ENCODE measurements at places on chromosomes 1 and 21.
A peak's percentile ranks its signal among the peaks of the same experiment; 100 is the strongest.

DNA sequence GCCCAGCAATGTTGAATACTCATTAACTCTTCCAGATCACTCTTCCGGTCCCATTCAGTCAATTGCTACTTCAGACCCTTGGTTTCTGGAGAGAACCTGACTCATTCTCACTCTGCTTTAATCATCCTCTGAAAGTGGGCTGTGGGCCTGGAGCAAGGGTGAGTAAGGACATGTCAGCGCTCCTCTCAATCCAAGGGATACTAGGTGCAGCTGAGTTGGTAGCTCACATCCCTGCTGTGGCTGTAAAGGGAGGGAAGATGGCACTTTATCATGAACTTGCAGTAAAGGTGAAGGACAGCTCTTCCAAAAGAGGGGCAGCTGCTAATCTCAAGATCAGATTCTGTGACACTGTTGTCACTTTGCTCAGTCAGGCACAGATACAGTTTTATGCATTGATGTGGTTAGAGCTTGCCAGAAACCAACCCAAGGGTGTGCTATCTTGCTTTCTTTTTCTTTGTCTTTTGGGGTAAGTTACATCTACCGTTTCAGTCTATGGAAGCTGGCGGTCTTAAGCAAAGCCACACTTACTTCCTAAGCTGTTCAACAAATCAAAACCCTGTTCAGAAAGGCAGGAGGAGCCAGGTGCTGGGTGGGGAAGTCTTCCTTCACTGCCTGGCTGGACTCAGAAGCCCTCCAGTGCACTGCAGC, 26.5 kb upstream of the NTPCR start:
- no peak for DNase-seq
- no peak overlapping the region for H3K4me3 ChIP-seq
- H3K27ac ChIP-seq = no peak overlapping the region
- H3K27me3 ChIP-seq = no peaks in the 10 kb centered on the region
- no peaks in the 10 kb centered on the region for H3K36me3 ChIP-seq
- H3K4me1 ChIP-seq = no peaks in the 10 kb centered on the region

DNA sequence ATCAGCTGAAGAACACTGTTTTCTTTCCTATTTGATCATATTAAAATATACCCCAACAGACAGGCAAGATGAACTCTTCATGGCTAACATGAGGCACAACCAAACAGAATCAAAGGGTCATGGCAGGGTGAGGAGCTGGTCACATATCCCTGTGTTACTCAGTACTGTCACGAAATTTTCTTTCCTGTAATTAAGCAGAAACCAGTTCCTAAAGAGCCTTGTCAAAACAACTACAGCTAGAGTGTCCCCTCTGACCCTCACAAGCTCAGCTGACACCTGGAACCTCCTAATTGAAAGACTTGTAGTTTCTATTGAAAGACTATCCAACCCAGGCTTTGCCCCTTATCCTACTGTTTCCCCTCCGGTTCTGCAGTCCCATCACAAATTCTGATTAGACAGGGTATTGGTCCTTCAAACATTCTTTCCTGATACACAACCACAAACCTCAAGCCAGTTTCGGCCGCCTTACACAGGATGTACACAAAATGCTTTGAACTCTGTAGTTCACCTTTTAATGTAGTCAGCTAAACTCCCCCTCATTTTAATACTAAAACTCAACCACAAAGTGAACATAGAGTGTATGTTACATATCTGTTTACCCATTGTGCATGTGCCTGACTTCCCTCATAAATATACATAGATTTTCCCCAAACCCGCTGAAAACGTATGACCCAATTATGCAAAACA, 651.9 kb downstream of the MRPL39 start:
- H3K4me3 ChIP-seq = no peak overlapping the region
- no peaks in the 10 kb centered on the region for H3K27me3 ChIP-seq
- no peak for DNase-seq
- H3K36me3 ChIP-seq = no peaks in the 10 kb centered on the region
- H3K27ac ChIP-seq = no peak overlapping the region
- H3K4me1 ChIP-seq = no peaks in the 10 kb centered on the region

DNA sequence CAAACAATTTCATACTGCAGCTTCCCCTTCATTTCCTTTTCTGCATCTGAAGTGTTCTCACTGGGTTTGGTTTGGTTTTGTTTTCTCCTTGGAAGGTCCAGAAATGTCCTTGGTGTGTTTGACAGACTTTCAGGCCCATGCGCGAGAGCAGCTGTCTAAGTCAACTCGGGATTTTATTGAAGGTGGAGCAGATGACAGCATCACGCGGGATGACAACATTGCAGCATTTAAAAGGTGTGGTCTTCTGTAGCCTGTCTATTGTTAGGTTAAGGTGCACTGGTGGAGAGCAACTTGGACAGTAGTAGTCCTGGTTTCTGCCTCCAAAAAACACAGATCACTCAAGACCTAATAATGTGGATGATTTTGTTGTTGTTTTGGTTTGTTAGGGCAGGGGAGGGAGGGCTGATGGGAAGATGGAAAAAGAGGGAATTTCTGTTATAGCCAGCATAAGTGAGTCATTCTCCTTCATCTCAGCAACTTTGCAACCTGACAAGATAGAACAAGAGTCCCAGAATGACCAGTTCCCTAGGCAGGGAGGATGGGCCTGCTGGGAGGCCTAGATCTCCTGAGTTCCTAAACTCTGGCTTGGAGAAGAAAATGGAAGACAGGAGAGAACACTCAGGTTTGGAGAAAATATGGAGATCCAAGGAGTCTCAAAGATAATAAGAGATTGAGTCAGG, 12.5 kb downstream of the HAO2 start:
- no peaks in the 10 kb centered on the region for H3K27me3 ChIP-seq
- no peak for DNase-seq
- no peak overlapping the region for H3K4me3 ChIP-seq
- H3K36me3 ChIP-seq = no peaks in the 10 kb centered on the region

- no peak for DNase-seq
- no peak overlapping the region for H3K4me3 ChIP-seq
- no peaks in the 10 kb centered on the region for H3K36me3 ChIP-seq
- H3K27ac ChIP-seq = no peak overlapping the region
Observed at GRCh38 chr1:58555393-58555792, 8.9 kb upstream of the OMA1 start.

DNA sequence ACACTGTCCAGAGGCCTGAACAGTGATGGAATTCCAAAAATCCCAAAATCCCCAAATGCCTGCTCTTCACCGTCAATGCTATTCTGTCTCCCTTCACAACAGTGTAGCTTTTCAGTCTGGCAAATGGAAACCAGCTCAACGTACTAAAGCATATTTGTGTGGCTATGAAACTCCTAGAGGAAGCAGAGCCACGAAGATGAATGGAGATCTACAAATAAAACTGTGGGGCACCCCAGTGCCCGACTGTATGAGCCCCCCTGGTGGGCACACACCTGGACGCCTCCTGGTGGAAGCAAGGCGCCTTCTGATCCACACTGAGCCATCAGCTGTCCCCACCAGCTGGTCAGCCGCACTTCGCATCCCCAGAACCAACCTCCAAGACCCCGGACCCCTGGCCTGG, 129.1 kb upstream of the SOD1 start:
- no peak overlapping the region for H3K4me3 ChIP-seq
- H3K27ac ChIP-seq = no peak overlapping the region
- no peaks in the 10 kb centered on the region for H3K4me1 ChIP-seq
- no peaks in the 10 kb centered on the region for H3K27me3 ChIP-seq

- H3K36me3 ChIP-seq = no peaks in the 10 kb centered on the region
- H3K27me3 ChIP-seq = no peaks in the 10 kb centered on the region
- no peak overlapping the region for H3K4me3 ChIP-seq
- no peak overlapping the region for H3K27ac ChIP-seq
- peaks cover 11% of the 10 kb centered on the region for H3K4me1 ChIP-seq
Observed at GRCh38 chr1:184417916-184418315, 31.1 kb downstream of the C1orf21 start.

- no peak overlapping the region for H3K4me3 ChIP-seq
- no peaks in the 10 kb centered on the region for H3K4me1 ChIP-seq
- no peak for DNase-seq
Observed at GRCh38 chr21:31354122-31354521, 10.1 kb upstream of the TIAM1 start.

GRCh38 chr1:22578732-22579361, 15.6 kb downstream of the EPHA8 start:
- no peaks in the 10 kb centered on the region for H3K36me3 ChIP-seq
- DNase-seq = no peak
- no peaks in the 10 kb centered on the region for H3K27me3 ChIP-seq
- H3K4me1 ChIP-seq = no peaks in the 10 kb centered on the region

GRCh38 chr1:100363831-100364230, 11.5 kb downstream of the CDC14A start:
- DNase-seq = no peak
- H3K4me1 ChIP-seq = peaks cover 20% of the 10 kb centered on the region
- no peaks in the 10 kb centered on the region for H3K27me3 ChIP-seq

- DNase-seq = no peak
- H3K4me1 ChIP-seq = peaks cover 25% of the 10 kb centered on the region
- peaks cover 11% of the 10 kb centered on the region for H3K36me3 ChIP-seq
- H3K4me3 ChIP-seq = peak overlapping the region; percentile 93
- no peaks in the 10 kb centered on the region for H3K27me3 ChIP-seq
Observed at GRCh38 chr1:168227620-168228019, 1.8 kb downstream of the SFT2D2 start.

GRCh38 chr1:4595341-4596225, 58.8 kb upstream of the AJAP1 start:
- no peak overlapping the region for H3K27ac ChIP-seq
- peak; percentile 42 for DNase-seq
- no peaks in the 10 kb centered on the region for H3K4me1 ChIP-seq
- H3K36me3 ChIP-seq = no peaks in the 10 kb centered on the region
- H3K27me3 ChIP-seq = peaks cover 13% of the 10 kb centered on the region

- H3K36me3 ChIP-seq = no peaks in the 10 kb centered on the region
- no peak for DNase-seq
- no peaks in the 10 kb centered on the region for H3K27me3 ChIP-seq
- no peak overlapping the region for H3K27ac ChIP-seq
- no peaks in the 10 kb centered on the region for H3K4me1 ChIP-seq
Observed at GRCh38 chr1:98546319-98546718, 115.2 kb upstream of the SNX7 start.

DNA sequence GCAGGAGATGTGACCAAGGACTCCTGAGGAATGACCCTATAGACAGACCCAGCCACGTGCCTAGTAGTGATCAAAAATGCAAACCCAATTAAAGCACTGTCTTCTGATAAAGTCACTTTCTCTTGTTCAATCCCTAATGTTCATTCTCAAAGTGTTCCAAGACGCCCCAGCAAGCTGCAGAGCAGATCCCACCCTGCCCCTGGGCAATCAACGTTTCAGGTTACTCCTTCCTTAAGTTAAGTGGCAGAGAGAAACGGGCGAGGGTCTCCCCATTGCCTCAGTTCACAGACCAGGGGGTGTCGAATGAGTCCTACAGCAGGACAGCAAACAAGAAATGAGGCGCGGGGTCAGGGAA, 699 bp upstream of the RGS2 start:
- peak overlapping the region; percentile 88 for H3K4me3 ChIP-seq
- H3K36me3 ChIP-seq = peaks cover 7% of the 10 kb centered on the region
- H3K4me1 ChIP-seq = peaks cover 14% of the 10 kb centered on the region
- no peaks in the 10 kb centered on the region for H3K27me3 ChIP-seq
- DNase-seq = no peak
- peak overlapping the region; percentile 87 for H3K27ac ChIP-seq

- H3K4me1 ChIP-seq = no peaks in the 10 kb centered on the region
- no peak overlapping the region for H3K27ac ChIP-seq
- H3K27me3 ChIP-seq = no peaks in the 10 kb centered on the region
- H3K36me3 ChIP-seq = no peaks in the 10 kb centered on the region
- no peak overlapping the region for H3K4me3 ChIP-seq
Observed at GRCh38 chr1:193729429-193729828, 543.0 kb upstream of the B3GALT2 start.

DNA sequence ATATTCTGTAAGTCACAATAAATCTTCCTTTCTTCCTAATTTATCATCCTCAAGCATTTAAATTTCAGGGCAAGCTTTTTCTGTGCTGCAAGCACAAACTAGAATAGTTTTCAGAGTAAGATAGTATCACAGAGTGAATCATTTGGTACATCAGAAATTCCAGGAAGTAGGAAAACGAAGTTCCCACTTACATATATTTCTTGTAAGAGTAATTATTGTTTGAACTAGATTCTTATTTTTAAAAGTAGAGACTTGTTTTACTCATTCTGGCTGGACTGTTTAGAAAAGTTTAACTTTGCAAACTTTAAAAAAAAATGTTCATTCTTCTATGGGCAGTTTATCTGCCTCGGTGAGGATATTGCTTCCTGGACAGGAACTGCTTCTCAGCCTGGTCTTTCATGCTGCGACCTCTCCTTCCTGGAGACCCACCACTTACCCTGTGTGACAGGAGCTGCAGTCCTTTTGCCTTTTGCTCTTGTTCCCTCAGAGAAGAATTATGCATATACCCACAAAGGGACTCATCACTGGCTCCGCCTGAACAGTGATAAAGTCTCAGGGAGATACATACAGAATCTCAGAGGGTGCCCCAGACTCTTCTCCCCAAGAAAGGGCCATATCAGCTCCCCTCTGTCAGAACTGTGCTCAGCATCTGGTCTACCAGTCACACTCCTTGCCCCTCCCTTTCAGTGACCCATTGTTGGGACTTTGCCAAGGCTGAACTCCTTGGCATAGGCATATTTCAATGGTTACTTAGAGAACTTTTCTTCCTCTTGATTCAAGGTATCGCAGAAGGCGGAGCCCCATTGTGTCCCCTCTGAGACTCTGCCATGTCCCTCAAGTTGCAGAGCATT, 102.7 kb upstream of the CD55 start:
- no peak overlapping the region for H3K4me3 ChIP-seq
- no peaks in the 10 kb centered on the region for H3K36me3 ChIP-seq
- DNase-seq = peak; percentile 21
- H3K27me3 ChIP-seq = no peaks in the 10 kb centered on the region

GRCh38 chr1:54302951-54303843, 103.0 kb downstream of the SSBP3 start:
- H3K27ac ChIP-seq = no peak overlapping the region
- no peaks in the 10 kb centered on the region for H3K27me3 ChIP-seq
- no peaks in the 10 kb centered on the region for H3K36me3 ChIP-seq
- H3K4me3 ChIP-seq = no peak overlapping the region

DNA sequence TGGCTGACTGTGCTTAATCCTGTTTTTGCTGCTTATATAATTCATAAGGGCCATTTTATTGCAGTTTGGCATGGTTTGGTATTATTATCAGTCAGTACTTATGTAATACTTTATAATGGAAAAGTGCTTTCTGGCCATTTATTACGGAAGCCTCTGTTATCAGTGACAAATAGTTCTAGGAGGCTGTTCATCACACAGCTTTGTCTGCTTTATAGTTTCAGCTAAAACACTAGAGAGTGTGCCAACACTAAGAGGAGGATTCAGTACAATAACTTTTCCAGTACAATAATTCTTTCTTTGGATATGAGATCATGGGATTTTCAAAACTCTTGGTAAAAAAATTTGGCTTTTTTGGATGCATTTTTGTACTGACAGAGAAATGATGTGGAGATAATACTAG, 102.9 kb upstream of the PTGFR start:
- H3K4me1 ChIP-seq = no peaks in the 10 kb centered on the region
- no peak overlapping the region for H3K27ac ChIP-seq
- no peaks in the 10 kb centered on the region for H3K27me3 ChIP-seq
- no peak for DNase-seq
- H3K4me3 ChIP-seq = no peak overlapping the region
- no peaks in the 10 kb centered on the region for H3K36me3 ChIP-seq

DNA sequence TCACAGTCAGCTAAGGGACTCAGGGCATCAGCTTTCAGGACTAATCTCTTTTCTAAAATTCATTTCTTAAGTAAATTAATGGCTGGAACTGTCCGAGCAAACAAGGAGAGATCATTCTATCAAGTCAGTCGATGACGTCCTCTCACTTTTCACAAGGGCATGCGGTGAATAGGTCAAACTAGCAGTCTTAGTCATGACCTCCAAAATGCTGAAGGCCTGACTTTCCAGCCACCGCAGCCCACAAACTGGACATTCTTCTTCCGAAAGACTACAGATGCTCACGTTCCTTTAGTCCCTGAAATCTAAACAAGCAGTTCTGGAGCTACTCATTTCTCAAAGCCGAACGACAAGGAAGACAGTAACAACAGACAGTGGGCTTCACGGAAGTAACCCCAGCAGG, 127.9 kb downstream of the TIAM1 start:
- H3K4me3 ChIP-seq = no peak overlapping the region
- H3K27ac ChIP-seq = no peak overlapping the region
